Activated naive CD4-positive, alpha-beta T cell (primary cell): ENCODE measurements at places on chromosomes 12 and 14.

- DNase-seq, result no peak
Measured at GRCh38 chr12:99605-100004, 33.0 kb downstream of the IQSEC3 start.

DNA sequence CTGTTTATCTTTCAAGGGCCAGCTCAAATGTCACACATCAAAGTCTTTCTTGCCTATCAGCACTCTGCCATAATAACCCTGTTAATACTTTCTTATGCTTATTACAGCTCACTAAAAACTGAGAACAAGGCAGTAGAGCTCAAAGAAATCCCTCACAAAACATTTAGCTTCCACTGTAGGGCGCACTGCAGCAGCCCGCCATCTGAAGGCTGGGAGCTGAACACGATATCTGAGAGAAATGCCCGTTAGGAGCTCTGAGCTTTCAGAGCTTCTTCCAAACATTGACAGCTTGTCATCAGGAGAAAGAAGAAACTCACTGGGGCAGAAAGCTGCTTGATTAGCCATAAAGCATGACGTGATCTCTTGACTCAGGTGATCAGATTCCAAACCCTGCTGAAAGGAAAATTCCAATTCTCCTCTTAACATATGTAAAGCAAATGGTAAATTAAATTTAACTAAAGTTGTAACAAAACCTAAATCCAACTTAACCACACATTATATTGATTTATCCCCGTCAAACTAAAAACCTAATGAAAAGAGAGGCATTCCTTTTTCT lies 175.7 kb downstream of the C12orf50 start:
- no peak for DNase-seq

GRCh38 chr14:89721956-89722355 lies 232.6 kb downstream of the EFCAB11 start:
- DNase-seq, result no peak

- DNase-seq, result no peak
Measured at GRCh38 chr12:28750946-28751685, 398.0 kb upstream of the FAR2 start.

- no peak for DNase-seq
Measured at GRCh38 chr14:69845050-69845581, 34.1 kb upstream of the SMOC1 start.

- DNase-seq, result no peak
Measured at GRCh38 chr12:123390498-123391426, 6.8 kb downstream of the KMT5A start.

- no peak for DNase-seq
Measured at GRCh38 chr12:43066471-43066870, 476.9 kb upstream of the PRICKLE1 start.
